ENCODE measurements at places on chromosomes 7 and 10.

DNA sequence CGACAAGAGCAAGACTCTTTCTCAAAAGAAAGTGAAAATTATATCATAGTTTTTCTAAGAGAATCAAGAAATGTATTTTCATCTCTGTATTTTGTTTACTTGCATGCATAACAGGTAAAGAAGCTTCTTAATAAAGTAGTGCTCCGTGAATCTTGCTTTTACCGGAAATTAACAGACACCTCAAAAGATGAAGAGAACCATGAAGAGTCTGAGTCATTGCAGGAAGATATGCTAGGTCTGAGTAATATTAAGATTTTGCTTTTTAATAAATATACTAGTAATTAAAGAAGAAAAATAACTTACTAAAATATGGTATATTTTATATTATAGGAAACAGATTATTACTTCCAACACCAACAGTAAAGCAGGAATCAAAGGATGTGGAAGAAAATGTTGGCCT lies 39.5 kb upstream of the STOX1 start:
- no peak for DNase-seq

DNA sequence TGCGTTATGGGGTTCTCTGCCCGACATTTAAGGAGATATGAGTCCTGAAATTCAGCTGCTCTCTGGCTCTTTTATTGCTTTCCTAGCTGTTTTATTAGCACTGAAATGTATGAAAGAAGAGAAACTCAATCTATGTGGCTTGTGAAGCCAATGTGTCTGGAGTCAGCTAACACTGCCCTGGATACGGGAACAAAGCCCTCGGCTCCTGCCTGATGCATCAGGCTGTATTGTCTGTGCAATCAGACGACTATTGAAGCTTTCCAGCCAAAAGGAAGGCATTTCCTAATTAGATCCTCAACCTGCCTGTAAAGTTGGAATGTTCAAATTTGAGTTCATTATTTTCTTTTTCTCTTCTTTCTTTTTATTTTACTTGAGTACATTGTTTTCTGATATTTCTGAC lies 22.0 kb upstream of the TM9SF3 start:
- no peak for DNase-seq

GRCh38 chr7:132830941-132831340 lies 250.9 kb downstream of the CHCHD3 start:
- no peak for DNase-seq

- no peak for DNase-seq
Observed at GRCh38 chr10:102283890-102284289, 38.6 kb downstream of the GBF1 start.

- no peak for DNase-seq
Observed at GRCh38 chr7:71482284-71482683, 350.3 kb downstream of the GALNT17 start.

- no peak for DNase-seq
Observed at GRCh38 chr10:122232769-122233168, 38.3 kb upstream of the BTBD16 start.

- no peak for DNase-seq
Observed at GRCh38 chr10:87619705-87620104, 40.0 kb upstream of the PAPSS2 start.

DNA sequence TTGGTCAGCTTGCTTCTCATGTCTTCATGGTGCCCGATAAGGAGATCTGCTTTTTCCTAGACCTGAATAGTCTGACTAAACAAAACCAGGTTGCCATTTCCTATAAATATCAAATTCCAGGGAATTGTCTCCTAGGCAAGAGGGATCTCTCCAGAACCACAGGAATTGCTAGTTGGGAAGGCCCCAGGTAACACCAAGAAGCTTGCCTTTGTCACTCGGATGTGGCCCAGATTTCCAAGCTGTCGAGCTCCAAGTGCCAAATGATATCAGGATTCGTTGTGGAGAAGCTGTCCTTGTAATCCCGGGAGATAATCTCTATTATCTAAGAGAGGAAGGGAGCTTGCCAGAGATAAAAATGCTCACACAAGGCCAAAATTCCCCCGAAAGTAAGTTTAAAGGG lies 1288.5 kb upstream of the AUTS2 start:
- DNase-seq, result no peak

DNA sequence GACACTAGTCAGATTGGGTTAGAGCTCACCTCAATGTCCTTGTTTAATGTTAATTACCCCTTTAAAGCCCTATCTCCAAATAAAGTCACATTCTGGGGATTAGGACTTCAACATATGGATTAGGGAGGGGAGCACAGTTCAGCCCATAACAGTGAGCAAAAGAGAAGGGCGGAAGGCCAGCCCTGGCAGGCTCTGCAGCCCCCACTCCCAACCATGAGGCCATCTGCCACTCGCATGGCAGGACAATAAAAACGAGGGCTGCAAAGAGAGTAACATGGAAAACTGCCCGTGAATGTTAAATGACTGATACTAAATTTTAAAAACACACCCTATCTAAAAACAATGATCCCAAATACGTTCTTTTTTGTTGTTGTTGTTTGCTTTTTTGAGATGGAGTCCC lies 38.7 kb downstream of the RGS10 start:
- DNase-seq, result no peak

DNA sequence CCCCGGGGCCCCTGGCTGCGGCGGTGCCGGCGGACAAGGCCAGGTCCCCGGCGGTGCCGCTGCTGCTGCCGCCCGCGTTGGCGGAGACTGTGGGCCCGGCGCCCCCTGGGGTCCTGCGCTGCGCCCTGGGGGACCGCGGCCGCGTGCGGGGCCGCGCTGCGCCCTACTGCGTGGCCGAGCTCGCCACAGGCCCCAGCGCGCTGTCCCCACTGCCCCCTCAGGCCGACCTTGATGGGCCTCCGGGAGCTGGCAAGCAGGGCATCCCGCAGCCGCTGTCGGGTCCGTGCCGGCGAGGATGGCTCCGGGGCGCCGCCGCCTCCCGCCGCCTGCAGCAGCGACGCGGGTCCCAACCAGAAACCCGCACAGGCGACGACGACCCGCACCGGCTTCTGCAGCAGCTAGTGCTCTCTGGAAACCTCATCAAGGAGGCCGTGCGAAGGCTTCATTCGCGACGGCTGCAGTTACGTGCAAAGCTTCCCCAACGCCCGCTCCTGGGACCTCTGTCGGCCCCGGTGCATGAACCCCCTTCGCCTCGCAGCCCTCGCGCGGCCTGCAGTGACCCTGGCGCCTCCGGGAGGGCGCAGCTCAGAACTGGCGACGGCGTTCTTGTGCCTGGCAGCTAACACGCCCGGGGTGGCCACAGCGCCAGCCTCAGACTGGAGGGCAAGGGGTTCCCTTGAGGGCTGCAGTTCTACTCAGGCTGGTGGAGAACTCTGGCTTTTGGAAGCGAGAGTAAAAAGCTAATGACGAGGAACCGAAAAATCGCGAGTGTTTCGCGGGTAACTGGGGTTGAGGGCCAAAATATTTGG lies 804 bp downstream of the FRAT1 start:
- DNase-seq, result peak; percentile 21

DNA sequence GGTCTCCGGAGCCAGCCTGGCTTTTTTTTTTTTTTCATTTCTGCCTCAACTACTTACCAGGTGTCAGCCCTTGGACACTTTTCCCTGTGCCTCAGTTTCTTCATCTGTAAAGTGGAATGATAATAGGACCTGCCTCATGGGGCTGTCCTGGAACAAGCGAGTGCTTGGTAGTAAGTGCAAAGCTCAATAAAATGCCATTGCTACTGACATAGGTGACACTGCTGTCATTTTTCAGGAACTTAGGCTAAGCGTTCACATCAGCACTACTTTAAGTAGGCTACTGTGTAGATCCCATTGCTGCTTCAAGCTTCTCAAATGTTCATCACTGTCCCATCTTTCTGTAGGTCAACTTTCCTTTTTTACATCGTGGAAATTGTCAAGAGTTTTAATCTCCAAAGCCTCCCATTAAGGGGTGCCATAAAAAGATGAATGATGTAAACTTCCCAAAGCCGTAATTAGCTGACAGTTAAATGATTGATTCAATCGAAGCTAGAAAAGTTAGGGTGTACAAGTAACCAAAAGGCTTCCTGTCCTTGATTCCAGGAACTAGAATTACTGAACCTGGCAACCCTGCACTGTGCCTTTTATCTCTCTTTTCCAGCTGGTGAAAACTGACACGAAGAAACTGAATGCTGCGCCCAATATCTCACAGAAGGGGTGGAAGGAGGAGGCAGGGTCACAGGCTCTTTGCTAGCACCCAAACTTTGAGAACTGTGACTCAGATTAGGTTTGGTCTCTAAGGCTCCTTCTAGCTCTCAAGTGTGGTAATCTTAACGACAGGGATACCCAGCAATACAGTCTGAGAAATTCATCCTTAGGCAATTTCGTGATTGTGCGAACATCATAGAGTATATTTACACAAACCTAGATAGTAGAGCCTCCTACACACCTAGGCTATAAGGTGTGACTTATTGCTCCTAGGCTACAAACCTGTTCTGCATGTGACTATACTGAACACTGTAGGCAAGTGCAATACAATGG lies 861 bp upstream of the USP6NL start:
- no peak for DNase-seq

DNA sequence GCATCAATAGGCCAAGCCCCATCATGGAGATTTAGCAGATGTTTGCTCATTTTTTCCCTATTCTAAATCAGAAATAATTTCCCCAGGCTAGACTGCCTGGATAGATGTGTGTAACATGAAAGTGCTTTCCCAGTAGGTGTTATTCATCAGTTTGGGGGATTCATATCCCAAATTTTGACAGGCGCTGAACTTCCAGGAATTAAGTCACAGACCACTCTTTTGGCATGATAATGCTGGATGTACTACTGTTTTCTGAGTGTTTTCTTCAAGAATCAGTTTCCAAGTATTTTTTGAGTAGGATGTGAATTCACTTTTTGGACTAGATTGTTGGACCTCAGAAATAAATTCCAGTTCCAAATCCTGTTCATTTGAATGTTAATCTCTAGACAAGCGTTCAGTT lies 637.4 kb downstream of the REEP3 start:
- DNase-seq, result no peak

DNA sequence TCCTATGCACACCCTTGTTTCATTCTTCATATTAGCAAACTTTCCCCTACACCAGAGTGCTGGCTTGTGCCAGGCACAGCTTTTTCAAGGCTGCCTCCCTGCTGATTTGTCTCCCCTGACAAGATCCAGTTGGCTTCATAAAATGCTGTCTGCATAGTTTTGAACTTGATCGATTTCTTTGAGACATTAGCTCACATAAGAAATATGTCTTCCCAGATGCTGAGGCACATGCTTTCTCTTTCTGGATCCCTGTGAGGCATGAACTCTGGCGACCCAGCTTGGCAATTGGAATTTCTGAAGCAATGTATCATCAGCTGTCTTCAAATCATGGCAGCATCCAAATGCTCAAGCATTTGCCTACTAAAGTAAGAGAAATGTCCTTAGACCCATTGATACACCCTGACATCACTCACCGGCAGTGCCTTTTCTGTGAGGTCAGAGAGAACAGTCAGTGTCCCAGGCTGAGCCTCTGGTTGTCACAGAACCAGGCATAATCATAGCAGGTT lies 616.4 kb upstream of the GHITM start:
- no peak for DNase-seq

GRCh38 chr7:47979832-47980181 lies 392 bp upstream of the HUS1 start:
- no peak for DNase-seq

DNA sequence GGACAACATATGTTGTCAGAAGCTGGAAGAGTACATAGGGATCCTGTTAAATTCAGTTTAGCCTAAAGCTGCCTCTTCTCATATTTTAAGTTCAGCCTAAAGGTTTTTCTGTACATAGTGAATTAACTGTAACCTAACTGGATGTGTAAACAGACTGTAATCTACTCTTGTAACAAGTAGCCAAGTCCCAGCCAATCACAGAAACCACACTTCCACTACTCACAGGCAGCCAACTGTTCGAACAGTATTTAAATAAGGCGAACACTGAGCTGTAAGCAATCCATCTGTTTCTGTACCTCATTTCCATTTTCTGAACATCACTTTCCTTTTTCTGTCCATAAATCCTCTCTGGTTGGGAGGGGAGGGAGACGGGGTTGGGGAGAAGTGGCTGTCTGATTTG lies 15.0 kb upstream of the STN1 start:
- DNase-seq, result no peak

- no peak for DNase-seq
Observed at GRCh38 chr7:76330261-76330660, 27.8 kb downstream of the HSPB1 start.

GRCh38 chr7:140966561-140967233 lies 42.0 kb upstream of the BRAF start:
- no peak for DNase-seq

GRCh38 chr10:102246261-102246660 lies 929 bp downstream of the GBF1 start:
- no peak for DNase-seq

- DNase-seq, result no peak
Observed at GRCh38 chr7:134472572-134473244, 13.8 kb upstream of the AKR1B1 start.

- DNase-seq, result no peak
Observed at GRCh38 chr10:102261842-102262241, 16.5 kb downstream of the GBF1 start.

- no peak for DNase-seq
Observed at GRCh38 chr7:142301299-142301698, 43.4 kb upstream of the PRSS58 start.

GRCh38 chr10:22573820-22574569 lies 140.4 kb downstream of the PIP4K2A start:
- DNase-seq, result no peak

GRCh38 chr10:106857213-106857612 lies 307.3 kb downstream of the SORCS1 start:
- no peak for DNase-seq

GRCh38 chr10:103676058-103676785 lies 179.2 kb downstream of the SH3PXD2A start:
- DNase-seq, result peak; percentile 96

GRCh38 chr10:13871011-13871410 lies 284.2 kb downstream of the PRPF18 start:
- DNase-seq, result no peak

DNA sequence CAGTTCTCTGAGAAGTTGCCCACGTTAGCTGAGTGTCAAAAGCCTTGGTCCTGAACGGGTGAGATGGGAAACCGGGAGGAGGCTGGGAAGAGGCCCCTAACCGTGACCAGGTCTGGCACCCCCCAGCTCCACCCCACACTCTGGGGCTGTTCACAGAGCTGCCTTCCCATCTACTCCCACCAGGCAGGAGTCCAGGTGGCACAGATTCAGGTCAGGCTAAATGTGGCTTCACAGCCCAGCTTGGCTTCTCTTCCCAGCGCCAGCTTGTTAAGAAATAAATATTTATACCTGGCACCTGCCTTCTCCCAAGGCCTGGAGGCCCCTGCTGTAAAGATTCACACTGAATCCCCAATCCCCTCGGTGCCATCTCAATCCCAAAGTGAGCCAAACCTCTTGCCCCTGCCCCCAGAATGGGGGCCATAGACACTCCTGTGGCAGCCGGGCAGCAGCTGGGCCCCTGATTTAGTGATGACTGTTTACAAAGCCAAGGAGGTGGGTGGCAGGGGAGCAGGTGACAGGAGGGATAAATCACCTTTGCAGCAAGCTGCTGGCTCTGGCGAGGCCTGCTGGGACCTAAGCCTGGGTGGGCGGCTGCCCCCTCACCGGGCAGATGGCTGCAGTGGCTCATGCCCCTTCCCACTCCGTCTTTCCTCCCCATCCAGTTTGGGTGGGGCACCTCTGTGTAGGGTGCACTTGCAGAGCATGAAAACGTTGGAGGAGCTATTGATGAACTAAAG lies 72.5 kb downstream of the GOLGA7B start:
- no peak for DNase-seq

Measured in RWPE1 (cell line).